ENCODE measurements at places on chromosomes 6 and 20.

DNA sequence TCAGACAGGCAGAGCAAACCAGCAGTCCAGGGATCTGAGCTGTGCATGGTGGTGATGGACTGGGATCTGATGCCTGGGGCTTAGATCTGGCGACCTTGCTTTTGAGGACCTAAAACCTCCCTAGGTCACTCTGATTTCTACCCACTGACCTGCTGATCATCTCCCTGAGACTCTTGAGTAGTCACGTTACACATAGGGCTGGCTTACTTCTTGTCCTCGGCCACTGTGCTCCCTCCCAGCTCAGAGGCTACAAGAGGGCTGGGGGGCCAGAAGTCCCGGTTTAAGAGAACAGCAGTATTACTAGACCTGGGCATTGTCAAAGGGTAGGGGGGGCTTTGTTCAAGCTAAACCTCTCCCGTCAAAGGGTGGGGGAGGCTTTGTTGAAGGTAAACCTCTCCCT is 5.5 kb downstream of the DYNLT1 start:
- no peak for DNase-seq

DNA sequence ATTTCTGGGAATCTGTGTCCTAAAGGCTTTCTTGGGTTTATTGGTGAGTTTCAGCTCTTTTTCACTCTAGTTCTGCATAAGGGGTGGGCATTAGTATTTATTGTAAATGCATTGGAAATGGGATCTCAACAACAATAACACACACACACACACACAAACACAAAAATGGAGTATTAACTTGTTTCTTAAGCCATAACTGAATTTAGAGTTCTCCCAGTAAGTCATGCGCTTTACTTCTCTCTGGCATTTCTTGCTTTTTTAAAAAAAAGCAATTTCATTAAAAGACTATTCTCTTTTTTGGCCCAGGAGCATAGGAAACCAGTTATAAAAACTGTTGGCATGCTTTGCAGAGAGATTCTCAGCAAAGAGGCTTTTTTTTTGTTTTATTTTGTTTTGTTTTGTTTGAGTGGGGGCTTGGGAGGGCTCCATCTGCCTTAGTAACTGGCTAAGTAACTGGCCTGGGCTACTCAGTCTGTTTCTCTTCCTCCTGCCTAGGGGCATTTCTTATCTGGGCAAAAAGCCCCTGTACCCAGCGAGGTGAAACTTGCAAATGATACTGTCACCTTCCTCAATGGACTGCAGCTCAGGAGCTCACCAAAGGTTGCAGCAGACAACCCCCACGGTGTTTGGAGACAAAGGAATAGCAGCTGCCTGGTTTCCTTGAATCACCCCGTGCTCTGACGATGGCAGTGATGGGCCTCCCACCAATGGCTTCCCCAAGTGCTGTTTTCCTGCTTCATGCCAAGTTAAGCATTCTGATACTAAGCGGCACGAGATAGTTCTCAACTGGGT is 128.5 kb downstream of the BCAS1 start:
- DNase-seq = no peak

- DNase-seq = peak; percentile 54
Measured at GRCh38 chr6:32192608-32193039, at the start of gene GPSM3. TSS of gene GPSM3 (minus strand) at chr6:32192643. CDS start at chr6:32192513, 130 bp downstream.

DNA sequence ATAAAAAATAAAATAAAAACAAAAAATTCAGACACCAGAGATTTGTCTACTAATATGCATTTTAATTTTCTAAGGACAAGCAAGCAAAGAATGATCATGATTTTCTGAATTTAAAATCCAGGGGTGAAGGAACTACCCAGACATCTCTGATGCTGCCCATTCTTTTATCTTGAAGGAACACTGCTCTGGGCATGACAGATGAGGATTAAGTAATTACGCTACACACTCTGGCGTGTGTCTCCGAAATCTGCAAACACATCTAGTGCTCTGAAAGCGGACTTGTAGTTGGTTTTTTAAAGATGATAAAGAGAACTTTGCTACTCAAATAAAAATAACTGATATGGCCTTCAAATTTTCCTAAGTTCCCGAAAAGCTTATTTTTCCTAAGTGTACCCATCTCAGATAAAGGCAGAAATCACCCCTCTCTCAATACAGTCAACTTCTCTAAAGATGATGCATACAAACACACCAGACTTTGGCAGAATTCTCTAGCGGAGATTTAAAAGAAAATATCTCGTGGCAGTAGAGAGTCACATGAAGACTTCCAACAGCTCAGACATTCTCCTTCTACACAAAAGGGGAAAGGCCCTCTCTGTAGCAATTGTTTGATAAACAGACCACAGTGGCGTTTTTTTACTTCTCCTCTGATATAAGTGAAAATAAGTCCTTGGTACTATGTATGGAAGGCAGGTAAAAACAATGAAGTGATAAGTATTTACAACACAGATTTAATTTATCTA is 133.8 kb downstream of the BACH2 start:
- no peak for DNase-seq

GRCh38 chr20:17227219-17227575 is 357 bp downstream of the PCSK2 start:
- DNase-seq = peak; percentile 30

Measured in Ammon's horn (tissue), 1 donor.